ENCODE measurements at places on chromosomes 5 and 9.

DNA sequence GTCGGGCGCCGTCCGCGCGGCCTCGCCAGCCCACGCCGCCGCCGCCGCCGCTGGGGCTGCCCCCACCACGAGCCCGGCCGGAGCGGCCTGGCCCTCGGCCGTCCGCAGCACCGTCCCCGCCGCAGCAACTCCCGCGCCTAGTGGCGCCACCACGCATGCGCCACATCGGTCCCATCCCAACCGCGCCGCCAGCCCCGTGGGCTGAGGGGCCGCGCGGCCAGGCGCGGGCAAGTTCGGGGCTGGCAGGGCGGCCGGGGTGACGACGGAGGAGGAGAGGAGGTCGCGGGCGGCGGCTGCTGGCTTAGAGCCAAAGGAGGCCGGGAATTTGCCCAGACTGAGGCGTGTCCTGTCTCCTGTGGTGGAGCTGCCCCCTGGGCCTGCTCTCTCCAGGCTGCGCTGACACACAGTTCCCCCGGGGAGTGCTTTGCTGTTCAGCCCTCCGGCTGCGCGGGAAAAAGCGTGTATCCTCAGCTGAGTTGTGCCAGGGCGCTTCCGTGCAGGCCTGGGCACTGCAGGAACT, at the start of gene TUSC1:
TSS of gene TUSC1 (minus strand) at position 298 of the 520 bp plus-strand sequence. CDS start at position 166, 132 bp downstream.
- no peak for DNase-seq

DNA sequence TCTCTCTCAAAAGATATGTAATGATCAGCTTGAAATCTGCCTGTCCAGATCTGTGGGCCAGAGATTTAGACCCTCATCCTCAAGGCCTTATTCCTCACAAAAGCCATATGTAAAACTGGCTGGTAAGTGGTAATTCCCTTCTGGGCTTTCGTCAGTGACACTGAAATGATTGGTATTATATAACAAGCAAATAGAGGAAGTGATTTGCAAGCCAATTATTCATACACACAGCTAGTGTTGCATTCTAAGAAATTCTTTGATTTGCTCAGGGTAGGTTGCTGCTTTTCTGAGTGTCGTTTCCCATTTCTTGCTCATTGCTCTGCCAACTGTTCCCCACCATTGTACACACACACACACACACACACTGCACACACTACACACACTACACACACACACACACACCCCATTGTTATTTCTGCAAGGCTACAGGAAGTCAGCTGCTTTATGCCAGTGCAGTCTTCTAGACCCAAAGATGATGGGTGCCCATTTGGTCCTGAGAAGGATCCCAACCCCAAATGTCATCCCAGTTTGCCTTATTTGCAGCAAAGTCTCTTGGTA, 76.8 kb downstream of the PRLR start:
- DNase-seq: no peak

GRCh38 chr5:133763744-133764143, 151.4 kb upstream of the FSTL4 start:
- no peak for DNase-seq

- no peak for DNase-seq
These were observed 619.3 kb downstream of the TLE4 start for GRCh38 chr9:80191108-80191507.

DNA sequence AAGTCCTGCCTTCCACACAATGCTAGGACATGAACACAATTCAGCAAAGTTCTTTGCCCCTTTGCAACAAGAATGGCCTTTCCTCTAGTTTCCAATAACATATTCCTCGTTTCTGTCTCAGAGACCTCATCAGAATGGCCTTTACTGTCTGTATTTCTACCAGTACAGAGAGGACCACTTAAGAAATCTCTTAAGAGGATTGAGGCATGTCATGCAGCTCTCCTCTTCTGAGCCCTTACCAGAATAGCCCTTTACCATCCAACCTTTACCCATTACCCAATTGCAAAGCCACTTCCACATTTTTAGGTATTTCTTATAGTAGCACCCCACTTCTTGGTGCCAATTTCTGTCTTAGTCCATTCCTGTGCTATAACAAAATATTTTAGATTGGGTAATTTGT, 20.3 kb downstream of the TNPO1 start:
- DNase-seq: no peak

Measured in GM13976 (cell line).